CD4-positive, alpha-beta T cell treated with Interleukin-17A for 1 hour (primary cell): ENCODE measurements at places on chromosomes 11 and 22.

- no peak for DNase-seq
Observed at GRCh38 chr11:71194710-71195109, 57.7 kb downstream of the SHANK2 start.

DNA sequence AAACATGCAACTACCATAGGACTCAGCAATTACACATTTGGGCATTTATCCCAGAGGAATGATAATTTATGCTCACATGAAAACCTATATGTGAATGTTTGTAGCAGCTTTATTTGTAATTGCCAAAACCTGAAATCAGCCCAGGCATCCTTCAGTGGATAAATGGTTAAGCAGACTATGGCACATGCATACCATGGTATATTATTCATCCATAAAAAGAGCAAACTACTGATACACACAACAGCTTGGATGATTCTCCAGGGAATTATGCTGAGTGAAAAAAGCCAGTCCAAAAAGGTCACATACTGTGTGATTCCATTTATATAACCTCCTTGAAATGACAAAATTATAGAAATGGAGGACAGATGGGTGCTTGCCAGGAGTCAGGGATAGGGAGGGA is 86.7 kb downstream of the ALX4 start:
- DNase-seq: no peak

DNA sequence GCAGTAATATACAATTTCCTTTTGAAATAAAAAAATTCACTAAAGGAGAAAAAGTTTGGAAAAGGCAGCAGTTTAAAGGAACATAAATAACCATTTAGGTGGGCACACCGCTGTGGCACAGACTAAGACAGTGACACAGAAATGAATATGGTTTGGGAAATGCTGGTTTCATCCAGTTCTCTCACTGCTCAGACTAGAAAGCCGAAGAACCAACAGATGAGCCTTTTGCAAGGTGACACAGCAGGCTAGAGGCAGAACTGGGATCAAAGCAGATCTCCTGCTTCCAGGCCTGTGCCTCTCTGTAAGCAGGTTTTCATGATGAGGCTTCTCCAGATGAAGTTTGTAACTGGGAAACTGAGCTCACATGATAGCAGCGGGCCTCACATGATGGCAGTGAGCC is 380.0 kb upstream of the NARS2 start:
- no peak for DNase-seq

- DNase-seq: peak; percentile 73
Observed at GRCh38 chr11:72471005-72471898, 36.9 kb upstream of the CLPB start.

DNA sequence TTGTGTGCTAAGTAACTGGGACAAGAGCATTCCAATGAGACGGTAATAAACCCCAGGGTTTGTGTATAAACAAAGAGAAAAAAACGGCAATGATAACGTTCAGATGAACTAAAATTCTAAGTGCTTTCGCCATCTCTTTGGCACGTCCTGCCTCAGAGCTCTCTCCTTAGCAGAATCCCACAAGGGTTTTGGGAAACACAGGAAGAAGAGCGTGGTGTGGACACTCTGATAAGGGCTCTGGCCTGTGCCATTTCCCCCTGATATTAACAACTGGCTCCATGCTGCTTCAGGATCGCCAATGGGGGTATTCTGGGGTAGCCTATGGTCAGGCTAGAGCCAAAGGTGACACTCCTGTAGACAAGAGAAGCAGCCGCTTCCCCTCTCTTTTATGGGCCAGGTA is 18.4 kb downstream of the ABCC8 start:
- DNase-seq: no peak

DNA sequence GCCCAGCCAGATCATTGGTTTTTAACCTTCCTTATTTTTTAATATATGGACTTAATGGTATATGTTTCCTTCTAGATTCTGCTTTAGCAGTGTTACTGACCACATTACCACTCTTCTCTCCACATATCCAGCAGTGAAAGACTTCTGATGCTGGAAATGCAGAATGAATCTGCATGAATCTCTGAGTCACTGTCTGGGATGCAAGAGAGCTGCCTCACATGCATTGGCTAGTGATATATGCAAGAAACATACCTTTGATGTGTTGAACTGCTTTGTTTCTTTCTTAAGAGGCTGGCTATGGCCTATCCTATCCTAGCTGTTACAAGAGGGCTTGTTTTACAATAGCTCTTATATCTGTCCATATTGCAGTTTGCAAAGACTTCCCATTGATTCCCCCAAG is 16.6 kb upstream of the AMPD3 start:
- no peak for DNase-seq

DNA sequence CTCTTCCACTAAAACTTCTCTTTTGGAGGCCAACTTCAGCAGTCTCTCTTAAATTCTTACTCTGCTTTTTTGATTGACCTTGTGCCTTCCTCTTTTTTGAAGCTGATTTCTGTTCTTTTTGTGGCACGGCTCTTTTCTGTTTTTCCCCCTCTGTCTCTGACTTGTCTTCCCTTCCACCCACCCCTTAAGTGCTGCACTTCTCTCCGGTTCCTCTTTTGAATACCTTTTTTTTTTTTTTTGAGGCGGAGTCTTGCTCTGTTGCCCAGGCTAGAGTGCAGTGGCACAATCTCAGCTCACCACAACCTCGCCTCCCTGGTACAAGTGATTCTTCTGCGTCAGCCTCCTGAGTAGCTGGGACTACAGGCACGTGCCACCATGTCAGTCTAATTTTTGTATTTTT is 211.9 kb downstream of the BLID start:
- DNase-seq: no peak

DNA sequence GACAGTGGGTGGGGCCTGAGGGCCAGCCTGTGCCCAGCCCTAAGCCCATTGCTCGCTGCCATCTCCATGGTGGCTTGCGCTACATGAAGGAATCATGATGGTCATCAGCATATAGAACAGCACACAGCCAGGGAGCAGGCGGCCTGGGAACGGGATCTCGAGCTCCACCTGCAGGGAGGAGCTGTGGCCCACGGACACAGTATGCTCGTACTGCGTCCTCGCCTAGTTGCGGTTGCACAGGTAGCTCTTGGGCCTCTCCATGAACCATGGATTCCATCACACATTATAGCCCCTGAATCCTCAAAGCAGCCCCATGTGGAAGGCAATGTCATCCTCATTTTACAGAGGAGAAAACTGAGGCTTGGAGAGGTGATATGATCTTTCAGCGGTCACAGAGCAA is 15.1 kb downstream of the SEC14L4 start:
- no peak for DNase-seq

- no peak for DNase-seq
Observed at GRCh38 chr11:86688398-86689179, 16.2 kb upstream of the ME3 start.

- DNase-seq: no peak
Observed at GRCh38 chr11:128235426-128235825, 351.9 kb downstream of the ETS1 start.

DNA sequence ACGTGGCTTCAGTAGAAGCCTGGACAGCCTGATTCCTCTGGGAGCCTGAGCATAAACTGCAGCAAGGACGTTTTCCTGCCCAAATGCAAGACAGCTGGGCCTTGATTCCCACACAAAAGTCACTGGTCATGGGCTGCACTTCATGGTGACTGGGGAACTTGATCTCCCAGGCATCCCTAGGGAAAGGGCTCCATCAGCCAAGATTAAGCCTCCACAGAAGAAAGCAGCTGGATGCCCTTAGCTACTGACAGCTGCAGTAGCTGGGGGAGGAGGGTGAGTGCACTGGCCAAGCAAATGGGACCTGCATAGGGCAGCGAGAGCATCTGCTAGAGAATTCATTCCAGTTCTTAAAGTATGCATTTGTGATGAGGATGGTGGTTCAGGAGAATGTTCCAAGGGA is 267.4 kb upstream of the ISX start:
- no peak for DNase-seq

DNA sequence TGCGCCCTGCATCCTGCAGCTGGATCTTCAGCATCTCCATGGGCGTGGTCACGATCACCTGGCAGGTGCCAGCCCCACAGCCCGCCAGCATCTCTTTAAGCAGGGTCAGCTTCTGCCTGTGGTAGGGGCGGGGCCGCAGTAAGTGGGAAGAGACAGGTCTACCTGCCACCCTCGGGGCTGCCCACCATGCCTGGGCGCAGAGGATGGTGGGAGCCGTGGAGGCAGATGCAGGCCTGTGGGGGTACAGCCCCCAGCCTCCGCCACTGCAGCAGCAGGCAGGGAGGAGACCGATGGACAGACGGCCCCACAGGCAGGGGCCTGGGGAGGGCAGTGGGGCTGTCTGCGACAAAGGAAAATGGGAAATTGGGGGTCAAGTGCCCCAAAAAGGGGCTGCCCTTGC is 3.0 kb upstream of the CEND1 start:
- no peak for DNase-seq

DNA sequence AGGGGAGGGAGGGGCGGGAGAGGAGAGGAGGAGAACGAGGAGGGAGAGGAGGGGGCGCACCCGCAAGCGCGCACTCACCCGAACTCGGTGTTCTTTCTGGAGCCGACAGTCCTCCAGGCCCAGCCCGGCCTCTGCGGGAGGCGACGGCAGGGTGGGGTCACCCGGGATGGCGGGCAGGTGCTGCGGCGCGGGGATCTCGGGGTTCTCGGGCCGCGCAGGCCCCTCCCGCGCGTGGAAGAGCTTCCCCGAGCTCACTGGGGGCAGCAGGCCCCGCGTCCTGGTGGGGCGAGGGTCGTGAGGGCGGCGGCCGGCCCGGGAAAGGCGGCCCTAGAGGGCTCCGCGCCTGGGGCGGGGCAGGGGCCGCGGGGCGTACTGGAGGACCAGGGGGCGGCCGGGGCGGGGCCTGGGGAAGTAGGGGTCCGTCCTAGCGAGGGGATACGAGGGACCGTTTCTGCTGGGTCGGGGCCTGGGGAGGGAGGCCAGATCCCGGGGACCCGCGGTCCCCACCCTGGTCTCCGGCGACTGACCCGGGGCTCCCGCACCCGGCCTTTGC is 5.2 kb downstream of the LMNTD2 start:
- DNase-seq: peak; percentile 17

DNA sequence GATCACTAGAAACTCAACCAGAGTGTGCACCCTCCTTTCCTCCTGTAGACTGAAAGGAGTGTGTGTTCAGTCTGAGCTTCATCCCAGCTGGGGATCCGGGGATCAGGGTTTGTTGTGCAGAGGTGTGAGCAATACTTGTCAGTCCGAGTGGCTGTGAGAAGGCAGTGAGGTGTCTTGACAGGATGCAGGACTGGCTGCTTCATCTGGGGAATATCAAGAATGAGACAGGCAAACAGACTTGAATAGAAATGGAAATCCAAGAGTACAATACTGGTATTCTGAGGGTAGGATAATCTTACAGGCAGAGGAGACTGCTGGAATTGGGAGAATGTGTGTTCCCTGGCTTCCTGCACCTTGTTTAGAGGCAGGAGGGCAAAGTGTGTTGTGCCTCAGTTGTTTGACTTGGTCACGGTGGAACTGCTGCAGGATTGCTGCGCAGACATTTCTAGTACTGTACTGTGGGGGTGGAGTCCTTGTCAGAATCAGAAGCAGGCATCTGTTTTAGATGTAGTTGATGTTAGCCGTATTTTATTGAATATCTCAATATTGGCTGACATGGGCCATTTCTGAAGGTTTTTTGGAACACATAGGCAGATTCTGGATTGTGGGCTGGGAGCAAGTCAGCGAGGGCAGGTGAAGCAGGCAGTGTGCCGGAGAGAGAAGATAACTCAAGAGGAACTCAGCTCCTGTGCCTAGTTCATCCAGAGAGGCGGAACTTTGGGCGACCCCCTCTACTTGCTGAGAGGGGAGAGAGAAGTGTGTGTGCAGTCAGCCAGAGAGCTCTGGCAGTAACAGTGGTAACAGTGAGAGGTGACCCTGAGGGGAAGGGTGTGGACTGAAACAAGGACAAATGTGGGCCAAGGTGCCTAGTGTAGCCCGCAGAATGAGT is 27.1 kb upstream of the GRK2 start:
- no peak for DNase-seq

- DNase-seq: no peak
Observed at GRCh38 chr11:84817998-84818397, 809.1 kb downstream of the DLG2 start.

DNA sequence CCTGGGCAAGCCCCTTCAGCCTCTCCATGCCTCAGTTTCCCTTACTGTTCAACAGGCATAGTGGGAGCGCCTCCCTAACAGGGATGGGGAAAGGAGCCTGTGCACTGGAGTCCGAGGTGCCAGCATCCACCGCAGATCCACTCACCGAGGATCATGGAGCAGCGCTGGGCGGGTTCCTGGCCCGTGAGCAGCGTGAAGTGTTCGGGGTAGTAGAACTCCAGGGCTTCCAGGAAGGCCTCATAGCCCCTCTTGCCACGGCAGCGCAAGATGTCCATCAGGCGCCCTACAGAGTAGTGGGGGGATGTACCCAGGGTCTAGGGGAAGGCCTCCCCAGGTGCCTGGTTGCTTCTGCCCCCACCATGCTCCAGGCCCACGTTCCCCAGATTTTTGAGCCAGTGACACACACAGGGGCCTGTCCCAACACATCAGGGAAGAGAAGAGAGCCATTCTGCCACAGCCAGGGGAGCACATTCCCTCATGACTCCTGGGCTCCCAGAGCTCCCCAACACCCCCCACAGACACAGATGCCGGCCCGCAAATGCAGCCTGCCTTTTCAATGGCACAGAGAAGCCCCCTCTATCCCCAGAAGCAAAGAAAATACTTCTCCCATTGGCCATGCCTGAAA is 1.3 kb downstream of the CARD10 start:
- DNase-seq: no peak

GRCh38 chr11:76666408-76666807 is 4.1 kb downstream of the LRRC32 start:
- no peak for DNase-seq

DNA sequence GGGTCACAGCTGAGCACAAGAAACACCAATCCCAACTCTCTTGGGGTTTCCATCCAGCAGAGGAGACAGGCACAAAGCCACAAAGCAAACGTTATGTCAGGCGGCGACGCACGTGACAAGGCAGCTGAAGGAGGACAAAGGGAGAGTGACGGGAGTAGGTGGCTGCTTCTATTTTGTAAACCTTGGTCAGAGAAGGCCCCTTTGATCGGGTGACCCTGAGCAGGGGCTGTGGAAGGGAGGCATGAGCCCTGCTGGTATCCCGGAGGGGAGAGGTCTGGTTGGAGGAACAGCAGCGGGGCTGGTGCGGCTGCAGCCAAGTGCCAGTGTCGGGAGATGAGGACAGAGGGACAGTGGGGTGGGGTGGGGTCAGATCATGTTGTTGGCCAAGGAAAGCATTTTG is 17.3 kb upstream of the RFPL3 start:
- DNase-seq: no peak

DNA sequence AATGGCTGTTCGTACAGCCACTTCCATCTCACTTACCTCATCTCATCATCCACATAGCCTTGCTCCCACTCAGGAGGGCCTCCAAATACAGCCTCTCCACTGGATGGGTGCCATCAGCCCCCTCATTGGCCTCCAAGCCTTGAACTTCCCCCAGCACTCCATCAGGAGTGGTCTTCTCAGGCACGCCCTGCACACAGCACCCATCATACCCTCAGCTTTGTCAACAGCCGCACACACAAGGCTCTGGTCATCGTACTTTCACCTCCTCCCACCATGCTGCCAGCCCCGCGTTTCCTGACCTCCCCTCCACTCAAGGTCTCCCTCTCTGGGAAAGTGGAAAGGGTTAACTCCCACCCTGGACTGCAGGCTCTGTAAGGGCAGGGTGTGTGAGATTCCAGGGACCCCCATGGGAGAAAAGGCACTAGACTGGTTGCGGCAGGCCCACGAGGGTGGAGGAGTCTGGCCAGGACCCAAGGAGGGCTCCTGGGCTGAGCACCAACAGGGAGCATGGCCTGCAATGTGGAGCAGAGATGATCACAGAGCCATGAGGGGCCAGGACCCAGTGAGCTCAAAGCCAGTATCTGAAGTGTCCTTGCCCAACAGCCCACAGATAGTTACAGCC is 21.0 kb upstream of the SCARF2 start:
- no peak for DNase-seq
